Hippocampal formation (tissue), 2 donors: ENCODE measurements at places on chromosomes 5 and 9.
A peak's percentile ranks its signal among the peaks of the same experiment; 100 is the strongest.

- DNase-seq, result peak; percentile 51
Measured at GRCh38 chr5:72818866-72819534, 2.5 kb downstream of the TNPO1 start.

DNA sequence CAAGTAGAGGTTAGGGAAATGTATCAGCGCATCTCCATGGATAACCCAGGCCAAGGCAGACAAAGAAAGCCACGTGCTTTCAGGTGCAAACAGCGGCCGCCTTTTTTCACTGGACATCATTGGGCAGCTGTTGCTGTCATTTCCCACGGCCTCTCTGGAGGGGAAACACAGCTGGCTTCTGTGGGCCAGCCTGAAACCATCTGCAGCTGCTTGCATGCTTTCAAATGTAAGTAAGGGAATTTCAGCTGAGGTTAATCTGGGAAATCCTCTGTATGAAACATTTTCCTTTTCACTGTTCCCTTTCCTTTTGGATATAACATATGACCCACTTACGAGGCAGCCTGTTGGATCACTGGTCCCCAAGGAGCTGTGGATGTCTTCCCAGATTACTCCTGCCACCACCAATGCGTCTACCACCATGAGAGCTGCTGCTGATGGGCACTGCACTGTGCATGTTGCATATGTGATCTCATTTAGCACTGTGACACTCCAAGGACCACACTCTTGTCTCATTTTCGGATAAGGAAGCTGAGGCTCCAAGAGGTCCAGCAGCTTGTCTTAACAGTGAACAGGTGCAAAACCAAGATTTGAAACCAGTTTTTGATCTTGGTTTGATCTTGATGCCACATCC, 106.3 kb downstream of the C9orf152 start:
- no peak for DNase-seq

DNA sequence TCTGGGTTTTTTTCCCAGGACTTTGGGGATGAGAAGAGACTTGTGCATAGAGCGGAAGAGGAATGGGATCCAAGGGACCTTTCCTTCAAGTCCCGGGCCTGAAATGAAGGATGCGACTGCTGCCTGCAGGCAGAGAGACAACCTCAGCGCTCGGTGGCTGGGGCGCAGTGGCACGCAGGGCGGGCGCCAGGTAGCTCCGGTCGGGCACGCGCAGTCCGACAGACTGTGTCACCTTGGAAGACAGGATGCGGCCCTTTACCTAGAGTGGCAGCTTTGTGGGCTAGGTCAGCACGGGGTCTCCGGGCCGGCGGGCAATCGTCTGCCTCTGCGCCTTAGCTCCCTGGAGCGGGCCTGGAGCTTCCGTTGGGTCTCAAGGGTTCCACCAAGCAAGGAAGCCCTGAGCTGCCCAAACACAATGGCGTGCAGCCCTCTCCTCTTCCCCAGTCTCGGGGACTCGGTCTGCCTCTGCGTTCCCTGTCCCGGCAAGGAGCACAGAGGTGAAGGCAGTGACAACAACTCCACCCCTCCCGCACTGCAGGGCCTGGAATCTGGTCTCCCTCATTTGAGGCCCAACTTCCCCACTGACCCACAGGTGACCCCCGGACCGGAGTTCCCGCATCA, 6.0 kb downstream of the BARX1 start:
- no peak for DNase-seq

DNA sequence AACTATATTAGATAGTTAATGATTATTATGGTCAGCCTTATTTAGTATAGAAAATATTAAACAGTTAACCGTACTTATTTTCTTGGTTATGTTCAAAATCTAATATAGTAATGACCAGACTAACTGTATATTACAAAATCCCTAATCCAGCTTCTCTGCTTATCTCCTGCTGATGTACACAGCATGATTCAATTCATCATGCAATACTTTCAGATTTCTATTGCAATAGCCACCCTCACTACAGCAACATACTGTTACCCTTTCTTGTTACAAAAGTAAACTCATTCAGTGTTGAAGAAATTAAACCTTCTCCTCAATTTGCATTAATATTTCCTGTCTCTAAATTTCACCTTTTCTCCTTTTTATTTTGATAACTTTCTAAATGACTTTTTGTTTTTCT, 1375.0 kb upstream of the NUDT12 start:
- no peak for DNase-seq

DNA sequence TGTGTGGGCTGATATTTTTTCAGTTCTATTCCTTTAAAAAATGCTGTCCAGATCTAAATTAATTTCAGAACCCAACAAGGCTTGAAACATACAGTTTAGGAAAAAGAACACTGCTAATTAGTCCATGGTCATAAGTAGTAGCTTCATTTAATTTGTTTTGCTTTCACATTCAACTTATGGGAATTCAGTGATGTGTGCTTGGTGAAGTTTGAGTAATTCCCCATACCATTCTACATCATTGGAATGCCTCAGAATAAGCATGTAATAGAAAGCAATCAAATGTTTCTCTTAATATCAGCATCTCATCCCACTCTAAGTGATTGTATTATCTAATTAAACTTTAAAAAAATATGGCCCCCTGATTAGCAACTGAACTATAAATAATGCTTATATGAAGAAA, 2.7 kb downstream of the CNTLN start:
- no peak for DNase-seq

DNA sequence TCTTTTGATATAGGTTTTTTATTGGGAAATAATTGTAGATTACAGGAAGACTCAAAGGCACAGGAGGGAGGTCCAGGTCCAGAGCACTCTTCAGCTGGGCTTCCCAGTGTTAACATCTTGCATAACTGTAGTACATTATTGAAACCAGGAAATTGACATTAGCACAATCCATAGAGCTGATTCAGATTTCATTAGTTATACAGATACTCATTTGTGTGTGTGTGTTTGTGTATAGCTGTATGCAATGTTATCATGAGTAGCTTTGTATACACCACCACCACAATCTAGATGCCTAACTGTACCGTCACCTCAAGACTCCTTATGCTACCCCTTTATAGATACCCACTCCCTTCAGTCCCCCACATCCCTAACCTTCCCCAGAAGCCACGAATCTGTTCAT, 47.9 kb downstream of the SLC36A1 start:
- DNase-seq, result no peak

- DNase-seq, result no peak
Measured at GRCh38 chr5:140248414-140248813, 54.5 kb downstream of the PFDN1 start.

- no peak for DNase-seq
Measured at GRCh38 chr5:170338933-170339779, 41.6 kb upstream of the LCP2 start.

GRCh38 chr5:5140479-5141338, 579 bp downstream of the ADAMTS16 start:
- no peak for DNase-seq

GRCh38 chr9:88270413-88270812, 117.8 kb upstream of the SPIN1 start:
- DNase-seq, result no peak

- no peak for DNase-seq
Measured at GRCh38 chr9:101226803-101227202, 158.0 kb downstream of the BAAT start.

GRCh38 chr5:17880869-17881268, 246.6 kb downstream of the TAF11L14 start:
- no peak for DNase-seq

GRCh38 chr5:162325143-162325727, 257.7 kb downstream of the GABRG2 start:
- DNase-seq, result no peak

DNA sequence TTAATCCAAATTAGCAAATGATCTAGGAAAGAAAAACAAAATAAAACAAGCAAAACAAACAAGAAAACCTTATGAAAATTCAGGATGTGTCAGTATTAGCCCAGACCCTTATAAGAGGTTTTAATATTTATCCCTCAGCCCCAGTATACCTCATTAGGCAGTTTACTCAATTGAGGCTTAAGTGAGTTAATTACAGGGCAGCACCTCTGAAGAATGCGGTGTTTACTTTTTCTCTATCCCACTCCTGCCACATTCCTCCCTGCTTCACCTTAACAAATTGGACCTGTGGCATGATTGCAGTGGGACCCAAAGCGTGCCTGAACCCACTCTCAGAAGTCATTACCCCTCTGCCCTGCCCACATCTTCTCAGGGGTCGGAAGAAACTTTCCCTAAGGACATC, 67.1 kb downstream of the SIL1 start:
- no peak for DNase-seq

DNA sequence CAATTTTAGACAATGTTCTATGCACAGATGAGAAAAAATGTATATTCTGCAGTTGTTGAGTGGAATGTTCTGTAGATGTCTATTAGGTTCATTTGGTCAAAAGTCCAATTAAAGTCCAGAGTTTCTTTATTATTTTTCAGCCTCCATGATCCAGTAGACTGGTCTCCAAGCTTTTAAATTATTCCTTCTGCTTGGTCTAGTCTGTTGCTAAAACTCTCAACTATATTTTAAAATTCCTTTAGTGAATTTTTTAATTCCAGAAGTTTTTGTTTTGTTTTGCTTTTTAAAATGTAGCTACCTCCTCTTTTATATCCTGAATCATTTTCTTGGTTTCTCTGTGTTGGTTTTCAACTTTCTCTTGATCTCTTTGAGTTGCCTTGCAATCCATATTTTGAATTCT, 24.6 kb downstream of the SELENOP start:
- DNase-seq, result no peak

- no peak for DNase-seq
Measured at GRCh38 chr5:178536541-178537466, 53.4 kb downstream of the COL23A1 start.

- DNase-seq, result no peak
Measured at GRCh38 chr9:109721001-109721400, 59.0 kb upstream of the PALM2AKAP2 start.

DNA sequence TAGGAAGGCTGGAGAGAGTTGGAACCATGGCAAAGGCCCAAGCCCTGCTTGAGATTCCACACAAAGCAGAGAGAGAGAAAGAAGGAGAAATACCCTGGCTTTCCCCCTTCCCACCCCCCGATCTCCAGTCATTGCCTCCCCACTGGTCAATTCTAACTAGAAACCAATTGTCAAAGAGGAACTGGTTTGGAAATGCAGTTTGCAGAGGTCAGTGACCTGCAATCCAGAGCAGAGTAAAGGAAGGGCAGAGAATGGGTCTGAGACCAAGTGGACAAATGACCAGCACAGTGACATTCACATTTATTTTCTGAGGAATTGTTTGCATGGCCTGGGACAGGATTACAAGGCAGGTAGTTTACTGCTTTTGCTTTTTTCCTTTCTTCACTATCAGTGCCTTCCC, 37.5 kb upstream of the ZFYVE16 start:
- no peak for DNase-seq

DNA sequence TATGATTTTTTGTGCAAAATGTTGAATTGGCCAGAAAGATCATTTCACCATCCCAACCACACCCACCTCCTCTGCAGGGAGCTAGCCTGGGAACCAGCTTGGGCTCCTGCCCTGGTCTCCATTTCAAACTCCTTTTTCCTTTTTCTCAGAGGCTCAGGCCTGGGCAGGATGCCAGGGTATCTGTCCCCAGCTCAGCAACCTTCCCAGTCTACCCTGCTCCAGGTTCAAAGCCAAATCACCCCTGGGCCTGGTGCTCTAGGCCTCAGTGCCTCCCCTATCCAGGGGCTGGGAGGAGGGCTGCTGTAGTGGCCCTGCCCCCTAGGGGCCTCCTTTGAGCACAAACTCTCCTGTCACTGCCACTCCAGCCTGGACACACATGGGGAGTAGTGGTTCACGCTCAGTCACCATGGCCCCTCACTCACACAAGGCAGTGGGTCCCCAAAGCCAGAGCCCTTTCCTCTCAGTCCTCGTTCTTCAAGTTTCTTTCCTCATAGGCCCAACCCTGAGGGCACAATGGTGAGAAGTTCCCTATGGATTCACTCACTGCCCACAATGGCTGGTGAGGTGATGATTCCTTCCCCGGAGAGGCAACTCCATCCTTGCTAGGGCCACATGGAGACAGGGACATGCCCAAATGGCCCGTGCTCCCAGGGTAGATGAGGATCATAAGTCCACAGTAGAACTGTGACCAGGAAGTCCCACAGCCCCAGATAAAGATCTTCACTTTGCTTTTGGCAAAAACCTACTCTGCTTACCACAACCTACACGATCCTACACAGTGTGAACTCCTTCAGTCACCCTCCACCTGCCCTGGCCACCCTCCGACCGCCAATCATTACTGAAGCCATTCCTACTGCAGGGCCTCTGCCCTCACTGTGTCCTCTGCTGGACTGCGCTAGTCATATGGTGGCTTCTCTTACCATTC, 1.6 kb upstream of the ST6GALNAC4 start:
- no peak for DNase-seq

DNA sequence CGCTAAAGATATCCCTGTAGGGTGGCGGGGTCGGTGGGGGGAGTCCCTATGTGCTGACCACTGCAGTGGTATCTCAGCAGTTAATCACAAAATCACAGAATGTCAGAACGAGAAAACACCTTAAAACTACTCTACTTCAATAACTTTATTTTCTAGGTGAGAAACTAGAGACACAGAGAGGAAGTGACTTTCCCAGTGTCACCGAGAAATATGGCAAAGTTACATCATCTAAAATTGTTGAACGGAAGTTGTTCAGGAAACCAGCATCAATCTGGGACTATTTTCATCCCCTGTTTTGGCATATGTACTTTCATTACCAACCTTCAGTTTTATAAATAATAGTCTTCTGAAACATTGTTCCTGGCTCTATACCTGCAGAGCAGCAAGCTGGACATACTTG, 384.0 kb downstream of the SPOCK1 start:
- DNase-seq, result no peak

DNA sequence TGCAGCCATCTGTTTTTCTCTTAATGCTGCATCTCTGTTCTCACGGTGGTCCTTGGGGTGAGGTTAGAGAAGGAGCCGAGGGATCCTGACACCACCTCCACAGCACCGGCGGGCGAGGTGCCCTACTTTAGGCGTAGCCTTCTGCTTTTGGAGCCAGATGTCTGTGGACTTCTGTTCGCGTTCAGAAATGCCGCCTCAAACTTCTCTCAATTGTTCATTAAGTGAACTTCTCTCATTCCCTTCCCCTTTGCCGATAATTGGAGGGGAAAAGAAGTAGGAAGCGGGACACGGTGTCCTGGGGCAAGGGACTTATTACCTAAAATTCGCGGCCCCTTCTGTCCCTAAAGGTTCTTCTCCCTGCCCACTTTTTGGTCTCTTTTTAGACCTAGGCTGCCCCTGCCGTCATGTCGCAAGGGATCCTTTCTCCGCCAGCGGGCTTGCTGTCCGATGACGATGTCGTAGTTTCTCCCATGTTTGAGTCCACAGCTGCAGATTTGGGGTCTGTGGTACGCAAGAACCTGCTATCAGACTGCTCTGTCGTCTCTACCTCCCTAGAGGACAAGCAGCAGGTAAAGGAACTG, 455 bp downstream of the KIF20A start:
- no peak for DNase-seq

- DNase-seq, result no peak
Measured at GRCh38 chr9:75142202-75142601, 53.9 kb downstream of the OSTF1 start.

- no peak for DNase-seq
Measured at GRCh38 chr5:51986733-51987132, 603.5 kb downstream of the ISL1 start.

- no peak for DNase-seq
Measured at GRCh38 chr5:107808671-107809137, 138.0 kb upstream of the EFNA5 start.

GRCh38 chr9:86541014-86541570, 186.9 kb upstream of the TUT7 start:
- no peak for DNase-seq
